IPS-NIHi11 (cell line): ENCODE measurements at places on chromosomes 2 and 18.

DNA sequence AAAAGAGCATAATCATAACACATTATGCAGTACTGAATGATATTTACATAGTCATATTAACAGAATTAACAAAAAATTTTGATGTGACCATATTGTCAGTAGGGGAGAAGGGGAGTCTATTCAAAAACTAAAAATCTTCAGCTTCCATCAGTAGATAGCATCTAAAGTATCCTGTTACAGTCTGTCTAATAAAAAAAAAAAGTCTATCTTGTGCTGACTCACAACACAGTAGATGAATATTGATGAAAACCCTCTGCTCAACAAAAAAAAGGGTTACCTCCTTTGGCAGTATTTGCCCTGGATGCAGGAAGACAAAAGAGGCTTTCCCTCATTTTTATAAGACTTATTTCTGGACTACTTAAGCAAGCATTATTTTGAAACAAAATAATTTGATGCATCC, 27.3 kb downstream of the GRB14 start:
- no peak for DNase-seq

DNA sequence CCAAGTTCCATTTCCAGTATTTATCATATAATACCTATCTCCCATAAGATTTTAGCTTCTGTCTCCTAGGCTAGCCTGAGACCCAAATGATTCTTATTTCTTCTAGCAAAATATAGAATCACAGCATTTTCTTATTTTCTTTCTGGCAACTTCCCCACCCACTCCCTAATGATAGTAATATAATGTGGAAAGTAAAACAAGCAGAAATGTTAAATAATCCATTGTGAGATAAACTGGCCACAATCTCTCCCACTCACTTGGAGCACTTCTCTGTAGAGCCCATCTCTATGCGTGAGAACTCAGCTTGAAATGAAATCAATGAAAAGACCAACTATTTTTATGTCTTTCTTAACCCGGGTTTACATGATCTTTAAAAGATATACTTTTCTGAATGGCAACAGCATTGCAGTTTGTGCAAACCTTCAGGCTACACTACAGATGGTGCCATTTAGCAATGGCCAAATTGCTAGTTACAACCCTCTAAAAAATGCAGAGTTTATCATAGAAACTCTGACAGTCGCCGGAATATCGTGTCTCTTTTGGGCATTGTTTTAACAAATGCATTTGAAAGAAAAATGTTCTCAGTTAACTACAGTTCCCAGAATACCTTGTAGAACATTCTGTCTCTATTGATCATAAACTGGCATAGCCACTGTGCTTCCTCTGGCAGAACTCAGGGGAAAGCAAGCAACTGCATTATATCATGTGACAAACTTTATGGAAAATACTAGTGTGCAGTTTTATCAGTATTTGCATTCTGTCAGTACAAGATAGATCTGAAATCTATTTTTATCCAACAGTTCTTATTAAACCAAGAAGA, 1407.4 kb upstream of the ZEB2 start:
- DNase-seq: no peak

DNA sequence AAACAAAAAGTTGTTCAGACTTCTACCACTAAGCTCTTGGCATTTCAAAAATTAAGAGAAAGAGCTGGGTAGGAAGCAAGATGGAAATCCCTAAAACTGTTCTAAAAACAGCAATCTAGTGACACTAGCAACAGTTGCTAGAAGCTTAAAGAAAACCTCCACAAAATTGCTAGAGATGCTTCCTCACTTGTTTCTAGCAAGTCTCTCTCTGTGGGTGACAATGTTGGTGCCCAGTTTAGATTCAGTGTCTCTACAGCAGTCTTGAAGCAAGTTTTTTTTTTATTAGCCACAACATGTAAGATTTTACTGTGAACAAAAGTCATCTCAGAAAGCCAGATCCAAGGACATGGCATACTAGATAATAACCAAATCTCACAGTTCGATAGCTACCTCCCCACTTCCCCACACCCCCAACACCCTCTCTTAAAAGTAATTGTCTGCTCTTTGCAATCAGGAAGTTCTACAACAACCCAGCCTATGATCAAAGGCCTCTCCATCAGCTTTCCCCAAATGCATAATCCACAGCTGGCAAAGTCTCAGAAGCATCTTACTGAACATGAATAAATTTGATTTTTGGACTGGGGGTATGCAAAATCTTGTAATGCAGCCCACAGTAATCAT, 70.0 kb downstream of the ANKRD44 start:
- no peak for DNase-seq

- DNase-seq: no peak
These were observed 125.7 kb upstream of the HAAO start for GRCh38 chr2:42918041-42918440.

DNA sequence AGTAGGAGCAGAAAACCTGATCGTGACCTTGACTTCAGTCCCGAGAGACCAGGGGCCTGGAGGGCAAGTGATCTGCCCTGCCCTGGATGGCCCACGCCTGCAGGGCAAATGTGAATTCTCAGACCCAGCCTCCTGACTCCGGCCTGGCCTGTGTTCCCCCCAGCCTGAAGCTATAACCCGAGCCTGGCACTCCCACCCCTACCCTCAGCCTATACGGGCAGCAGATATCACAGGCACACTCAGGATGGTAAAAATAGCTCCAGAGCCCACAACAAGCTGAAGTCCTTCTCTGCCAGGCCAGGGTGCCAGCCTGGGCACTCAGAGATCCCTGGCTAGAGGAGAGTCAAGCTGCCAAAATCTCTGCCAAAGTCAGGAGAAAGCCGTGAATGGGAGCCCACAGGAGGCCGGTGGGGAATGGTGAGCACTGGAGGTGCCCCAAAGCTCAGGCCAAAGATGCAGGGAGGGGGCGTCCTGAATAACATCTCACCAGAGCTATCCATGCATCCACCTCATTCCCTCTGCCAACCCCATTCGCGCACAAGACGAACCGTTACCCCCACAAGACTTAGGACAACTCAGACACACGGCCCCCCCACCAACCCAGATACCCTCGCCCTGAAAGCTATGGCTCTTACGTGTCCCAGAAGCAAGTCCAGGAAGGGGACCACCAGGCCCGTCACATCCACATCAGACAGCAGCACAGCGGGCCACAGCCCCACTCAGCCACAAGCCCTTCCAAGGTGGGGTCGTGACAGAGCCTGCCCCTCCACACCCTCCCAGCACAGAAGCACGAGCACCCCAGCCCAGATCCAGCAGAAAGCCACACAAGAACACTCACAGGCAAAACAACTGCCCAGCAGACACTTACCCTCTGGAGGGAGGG, 144.9 kb downstream of the TNS1 start:
- no peak for DNase-seq

DNA sequence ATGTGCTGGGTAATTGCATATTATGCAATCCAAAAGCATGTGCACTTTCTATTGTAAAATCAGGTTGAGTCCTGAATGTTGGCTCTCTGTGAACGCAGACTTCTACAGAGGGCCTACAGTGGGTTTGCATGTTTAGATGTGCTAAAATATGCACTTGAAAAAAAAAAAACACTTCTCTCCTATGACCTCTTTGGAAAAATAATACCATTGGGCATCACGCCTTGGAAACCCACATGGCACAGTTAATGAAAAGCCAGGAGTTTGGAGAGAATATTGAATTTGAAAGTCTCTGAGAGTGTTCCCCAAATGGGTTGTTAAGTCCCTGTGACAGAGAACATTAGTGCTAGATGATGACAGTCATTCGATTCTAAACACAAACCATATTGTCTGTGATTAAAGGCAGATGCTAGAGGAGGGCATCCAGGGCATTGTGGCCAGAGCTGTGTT, 710.4 kb upstream of the PIK3C3 start:
- DNase-seq: no peak

DNA sequence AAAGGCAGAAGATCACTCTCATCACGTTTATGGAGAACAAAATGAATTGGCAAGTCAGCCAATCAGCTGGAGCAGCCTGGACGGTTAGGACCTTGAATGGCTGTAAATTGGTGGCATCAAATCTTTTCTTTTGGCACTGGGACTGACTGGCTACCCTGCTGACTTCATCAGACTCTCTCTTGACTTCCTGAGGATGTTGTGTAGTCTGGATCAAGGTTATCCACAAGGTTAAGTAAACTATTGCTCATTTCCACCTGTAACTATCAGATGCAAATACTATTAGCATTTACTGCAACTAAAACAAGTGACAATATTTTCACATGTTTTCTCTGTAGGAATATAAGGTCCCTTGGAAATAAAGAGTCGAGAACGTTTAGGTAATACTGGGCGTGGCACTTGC, 134.3 kb upstream of the RASGRP3 start:
- no peak for DNase-seq

GRCh38 chr2:226995625-226996041, 159.8 kb downstream of the RHBDD1 start:
- DNase-seq: no peak

DNA sequence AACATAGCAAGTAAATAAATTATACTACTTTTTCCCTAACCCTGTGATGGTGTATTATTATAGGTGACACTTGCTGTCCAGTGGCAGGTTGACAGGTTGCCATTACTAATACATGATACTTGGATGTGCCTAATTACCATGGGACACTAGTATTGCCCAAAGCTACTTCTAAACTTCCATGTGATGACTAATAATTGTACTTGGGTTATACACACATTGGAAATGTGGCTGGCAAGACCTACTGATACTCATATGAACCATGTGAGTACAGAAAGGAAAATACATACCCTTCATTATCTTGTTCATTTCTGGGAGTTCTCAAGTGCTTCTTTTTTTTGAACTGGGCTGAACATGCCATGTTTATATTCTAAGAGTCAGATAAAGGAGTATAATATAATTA, 156.4 kb downstream of the IKZF2 start:
- no peak for DNase-seq

DNA sequence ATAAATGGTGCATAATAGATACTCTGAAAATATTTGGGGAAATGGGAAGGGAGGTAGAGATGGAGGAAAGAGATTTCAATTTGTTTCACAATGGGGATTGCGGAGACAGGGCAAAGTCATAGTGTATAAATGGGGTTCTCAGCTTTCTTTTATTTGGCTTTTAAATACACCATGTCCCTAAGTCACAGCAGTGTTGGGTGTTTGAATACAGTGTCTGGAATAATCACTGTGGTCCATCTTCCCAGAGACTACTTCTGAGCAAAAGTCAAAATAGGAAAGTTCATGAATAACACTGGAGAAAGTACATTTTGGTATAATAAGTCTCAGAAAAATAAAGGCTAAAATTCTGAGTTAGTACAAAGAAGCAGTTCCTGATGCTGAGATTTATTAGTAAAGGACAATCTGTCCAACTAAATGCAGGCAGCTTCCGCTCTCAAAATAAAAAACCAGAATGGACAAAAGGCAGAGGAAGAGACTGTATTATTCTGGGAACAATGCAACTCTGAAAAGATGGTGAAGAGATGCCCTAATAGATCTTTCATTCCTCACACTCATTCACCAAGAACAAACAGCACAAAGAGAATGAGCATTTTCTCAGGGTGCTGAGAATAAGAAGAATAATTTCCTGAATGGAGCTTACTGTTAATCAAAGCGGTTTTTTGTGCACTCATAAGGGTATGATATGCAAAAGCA, 295.4 kb upstream of the PIK3C3 start:
- DNase-seq: no peak

GRCh38 chr2:200860092-200860795, 4.2 kb downstream of the CLK1 start:
- no peak for DNase-seq

GRCh38 chr2:124875627-124876244, 850.6 kb downstream of the CNTNAP5 start:
- no peak for DNase-seq

- DNase-seq: no peak
These were observed 255.3 kb upstream of the AGAP1 start for GRCh38 chr2:235238537-235238936.

- no peak for DNase-seq
These were observed 424.0 kb downstream of the RND3 start for GRCh38 chr2:150063432-150063889.

- DNase-seq: no peak
These were observed 195.1 kb downstream of the KCNE4 start for GRCh38 chr2:223247136-223247535.

DNA sequence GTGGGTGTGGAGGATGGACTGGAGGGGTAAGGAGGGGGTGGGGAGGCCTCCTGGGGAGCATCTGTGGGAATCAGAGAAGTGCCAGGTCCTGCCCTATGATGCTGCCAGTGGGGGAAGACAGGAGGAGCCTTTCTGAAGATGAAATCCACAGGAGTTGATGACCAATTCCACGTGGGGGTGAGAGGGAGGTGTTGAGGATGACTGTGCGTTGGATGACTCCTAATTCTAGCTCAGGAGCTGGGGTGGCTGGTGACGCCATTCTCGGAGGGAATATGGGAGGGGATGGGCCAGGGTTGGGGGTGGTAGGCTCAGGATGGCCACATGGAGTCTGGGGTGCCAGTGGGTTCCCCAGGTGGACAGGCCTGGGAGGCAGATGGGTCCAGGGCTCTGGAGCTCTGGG, 32.3 kb downstream of the EMX1 start:
- DNase-seq: no peak

- no peak for DNase-seq
These were observed 4.7 kb upstream of the NCK2 start for GRCh38 chr2:105739944-105740530.

- no peak for DNase-seq
These were observed 29.2 kb downstream of the ZNF521 start for GRCh38 chr18:25322806-25323205.

GRCh38 chr18:31596081-31596872, 4.6 kb downstream of the TTR start:
- DNase-seq: no peak

DNA sequence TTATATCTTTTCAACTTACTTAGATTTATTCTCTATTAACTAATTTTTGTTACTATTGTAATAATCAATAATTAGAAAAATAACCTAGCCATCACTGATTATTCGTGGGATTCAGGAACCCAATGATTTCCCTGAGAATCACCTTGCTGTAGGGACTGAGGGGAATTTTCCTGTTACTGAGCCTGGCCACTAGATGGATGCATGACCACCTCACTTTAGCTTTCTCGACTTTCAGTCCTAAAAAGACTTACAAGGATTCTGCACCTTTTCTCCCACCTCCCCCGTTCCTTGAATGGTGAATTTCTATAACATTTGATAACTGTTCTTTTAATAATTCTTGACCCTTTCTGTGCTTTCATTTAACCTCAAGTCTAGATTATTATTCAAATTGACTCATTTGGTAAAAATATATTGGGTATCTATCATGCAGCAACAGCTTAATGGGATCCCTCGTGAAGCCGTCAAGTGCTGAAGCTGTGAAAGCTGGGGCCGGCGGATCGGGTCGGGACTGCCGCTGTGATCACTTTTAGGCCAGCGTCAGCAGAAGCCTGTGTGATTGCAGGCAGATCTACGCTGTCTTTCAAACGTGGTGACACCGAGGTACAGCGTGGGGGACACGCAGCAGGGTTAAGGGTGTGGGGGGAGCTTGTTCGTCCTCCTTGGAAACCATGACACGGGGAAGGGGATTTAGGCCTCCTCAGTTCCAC, 38.8 kb upstream of the TMEM18 start:
- DNase-seq: peak; percentile 40
